Mesothelial cell of epicardium (in vitro differentiated cells): ENCODE measurements at places on chromosomes 6 and 20.

- DNase-seq, result no peak
These were observed 158.7 kb downstream of the RNGTT start for GRCh38 chr6:88804701-88805100.

GRCh38 chr6:113825781-113826180 is 31.4 kb upstream of the MARCKS start:
- no peak for DNase-seq

GRCh38 chr20:20399531-20400500 is 31.9 kb downstream of the INSM1 start:
- no peak for DNase-seq

DNA sequence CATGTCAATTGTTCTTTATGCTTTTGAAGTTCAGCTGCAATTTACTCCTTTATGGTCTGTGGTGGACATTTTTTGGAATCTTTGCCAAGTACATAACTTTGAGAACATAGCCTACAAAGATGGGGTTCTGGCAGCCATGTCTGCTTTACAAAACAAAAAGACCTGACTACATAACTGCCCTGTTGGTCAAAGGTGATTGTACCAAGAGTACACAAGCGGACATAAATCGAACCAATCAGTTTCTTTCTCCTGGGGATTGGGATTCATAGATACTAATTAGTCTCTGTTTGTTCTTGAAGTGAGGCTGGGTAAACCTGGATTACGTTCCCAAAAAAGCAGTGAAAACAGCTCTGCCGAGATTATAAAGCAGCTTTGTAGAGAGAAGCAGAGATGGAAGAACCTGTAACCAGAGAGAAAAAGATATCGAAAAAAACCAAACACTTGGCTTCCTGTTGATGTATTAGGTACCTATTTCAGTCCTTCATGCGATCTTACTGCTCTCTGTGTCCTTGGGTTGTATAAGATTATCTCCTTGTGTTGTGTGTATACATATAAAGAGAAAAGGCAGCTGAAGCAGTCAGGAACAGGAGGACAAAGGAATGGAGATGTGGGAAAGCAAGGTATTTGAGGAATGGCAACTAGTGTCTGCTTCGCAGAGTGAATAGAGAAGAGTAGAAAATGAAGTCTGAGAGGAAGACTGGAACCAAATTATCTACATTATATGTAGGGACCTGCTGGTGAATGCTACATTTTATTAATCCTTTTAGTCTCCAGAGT is 2.7 kb upstream of the ZFAND3 start:
- no peak for DNase-seq
